Osteocyte (in vitro differentiated cells): ENCODE measurements at places on chromosomes 7 and 10.

- DNase-seq = no peak
These were observed 18.8 kb downstream of the DNAJC9 start for GRCh38 chr10:73228247-73228646.

GRCh38 chr7:44505595-44505994, 15.1 kb upstream of the NUDCD3 start:
- DNase-seq = no peak

DNA sequence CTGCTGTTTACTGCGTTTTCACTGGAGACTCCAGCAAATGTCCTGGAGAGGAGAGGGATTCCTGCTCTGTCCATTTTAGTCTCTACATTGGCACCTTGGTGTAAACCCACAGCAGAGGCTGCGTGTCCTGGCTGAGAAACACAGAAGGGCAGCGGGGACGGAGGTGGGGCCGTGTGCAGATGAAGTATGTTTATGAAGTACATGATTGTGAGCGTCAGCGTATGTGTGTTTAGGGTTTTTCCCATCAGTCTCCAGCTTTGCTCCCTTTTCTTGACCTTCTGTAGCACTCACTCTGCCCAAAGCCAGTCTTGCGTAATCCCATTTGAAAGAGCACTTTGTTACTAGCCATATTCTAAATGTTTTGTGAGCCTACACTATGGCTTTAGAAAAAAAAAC, 750.7 kb upstream of the SORCS1 start:
- DNase-seq = no peak

DNA sequence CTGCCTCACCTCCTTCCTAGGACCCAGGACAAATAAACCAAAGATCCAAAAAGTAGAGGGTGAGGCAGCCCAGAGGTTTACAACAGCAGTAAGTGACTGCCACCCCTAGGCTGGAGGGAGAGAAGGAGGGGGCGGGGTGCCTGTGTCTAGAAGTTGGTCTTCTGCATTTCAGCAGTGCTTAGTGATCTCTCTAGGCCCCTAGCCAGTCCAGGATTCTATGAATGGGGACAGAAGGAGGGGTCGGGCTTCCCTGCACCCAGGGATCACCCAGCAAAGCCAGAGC, 62.8 kb upstream of the KDM7A start:
- DNase-seq = no peak

GRCh38 chr7:45982132-45982531, 61.1 kb upstream of the IGFBP3 start:
- DNase-seq = no peak

GRCh38 chr7:51732951-51733350, 416.3 kb upstream of the COBL start:
- DNase-seq = no peak

DNA sequence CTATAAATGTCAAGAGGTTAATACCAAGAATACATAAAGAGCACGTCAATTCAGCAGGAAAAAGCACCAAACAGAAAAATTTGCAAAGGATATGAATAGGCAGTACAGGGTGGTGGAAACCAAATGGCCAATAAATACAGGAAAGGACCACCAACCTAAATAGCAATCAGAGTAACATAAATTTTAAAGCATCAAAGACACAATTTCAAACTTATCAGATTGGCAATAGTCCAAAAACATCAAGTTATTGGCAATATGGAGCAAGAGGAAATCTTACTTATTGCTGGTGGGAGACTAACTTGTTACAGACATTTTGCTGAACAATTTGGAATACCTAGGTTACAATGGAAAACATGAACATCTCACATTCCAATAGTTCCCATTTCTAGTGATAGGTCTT, 24.1 kb downstream of the SYPL1 start:
- DNase-seq = no peak

GRCh38 chr7:80604436-80604835, 34.0 kb upstream of the CD36 start:
- no peak for DNase-seq

GRCh38 chr10:20986049-20986448, 88.9 kb upstream of the NEBL start:
- no peak for DNase-seq

DNA sequence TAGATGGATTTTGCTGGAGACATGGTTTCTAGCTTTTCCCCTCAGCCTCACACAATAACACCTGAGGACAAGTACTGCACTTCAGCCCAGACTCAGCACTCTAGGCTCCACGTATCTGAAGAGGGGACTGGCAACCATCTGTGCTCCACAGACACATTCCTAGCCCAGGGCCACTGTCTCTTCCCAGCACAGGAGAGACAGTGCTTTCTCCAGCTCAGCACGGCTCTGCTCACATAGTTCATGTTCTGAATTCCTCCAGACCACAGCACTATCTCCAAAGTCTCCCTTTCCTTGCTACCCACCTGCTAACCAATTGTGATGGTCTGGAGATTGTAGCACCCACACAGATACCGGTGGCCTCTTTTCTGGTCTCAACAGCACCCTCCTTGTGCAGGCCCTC, 114.5 kb downstream of the HTR7 start:
- DNase-seq = no peak

GRCh38 chr7:44559485-44559884, 14.2 kb downstream of the DDX56 start:
- no peak for DNase-seq

DNA sequence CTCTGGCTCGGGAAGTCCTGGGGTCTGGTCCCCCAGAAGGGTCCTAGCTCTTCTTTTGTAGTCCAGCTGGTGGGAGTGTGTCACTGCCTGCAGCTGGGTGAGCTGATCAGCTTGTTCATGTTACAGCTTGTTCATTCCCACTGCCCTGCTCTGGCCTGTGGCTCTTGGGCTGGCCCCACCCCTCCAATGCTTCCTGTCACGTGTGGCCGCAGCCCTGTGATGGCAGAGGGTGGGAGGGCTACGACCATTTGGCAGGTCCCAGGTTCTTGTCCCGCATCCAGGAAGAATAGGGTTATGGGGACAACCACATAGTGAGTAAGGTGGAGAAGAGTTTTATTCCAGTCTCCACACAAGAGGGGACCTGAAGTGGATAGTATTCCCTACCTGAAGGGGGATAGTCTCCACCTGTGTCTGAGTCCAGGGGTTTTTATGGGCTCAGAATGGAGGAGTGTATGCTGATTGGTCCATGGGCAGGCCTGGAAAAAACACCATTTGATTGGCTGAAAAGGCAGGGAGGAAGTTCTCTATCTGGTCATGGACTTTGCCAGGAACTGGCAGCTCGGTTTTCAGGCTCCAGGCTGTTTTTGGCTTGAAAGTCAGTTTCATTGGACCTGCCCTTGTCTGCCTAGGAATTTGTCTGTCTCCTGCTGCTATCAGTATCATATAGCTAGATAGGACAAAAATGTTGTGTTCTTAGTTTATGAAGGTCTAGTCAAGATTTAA, 13.1 kb downstream of the SDHAF3 start:
- DNase-seq = no peak

DNA sequence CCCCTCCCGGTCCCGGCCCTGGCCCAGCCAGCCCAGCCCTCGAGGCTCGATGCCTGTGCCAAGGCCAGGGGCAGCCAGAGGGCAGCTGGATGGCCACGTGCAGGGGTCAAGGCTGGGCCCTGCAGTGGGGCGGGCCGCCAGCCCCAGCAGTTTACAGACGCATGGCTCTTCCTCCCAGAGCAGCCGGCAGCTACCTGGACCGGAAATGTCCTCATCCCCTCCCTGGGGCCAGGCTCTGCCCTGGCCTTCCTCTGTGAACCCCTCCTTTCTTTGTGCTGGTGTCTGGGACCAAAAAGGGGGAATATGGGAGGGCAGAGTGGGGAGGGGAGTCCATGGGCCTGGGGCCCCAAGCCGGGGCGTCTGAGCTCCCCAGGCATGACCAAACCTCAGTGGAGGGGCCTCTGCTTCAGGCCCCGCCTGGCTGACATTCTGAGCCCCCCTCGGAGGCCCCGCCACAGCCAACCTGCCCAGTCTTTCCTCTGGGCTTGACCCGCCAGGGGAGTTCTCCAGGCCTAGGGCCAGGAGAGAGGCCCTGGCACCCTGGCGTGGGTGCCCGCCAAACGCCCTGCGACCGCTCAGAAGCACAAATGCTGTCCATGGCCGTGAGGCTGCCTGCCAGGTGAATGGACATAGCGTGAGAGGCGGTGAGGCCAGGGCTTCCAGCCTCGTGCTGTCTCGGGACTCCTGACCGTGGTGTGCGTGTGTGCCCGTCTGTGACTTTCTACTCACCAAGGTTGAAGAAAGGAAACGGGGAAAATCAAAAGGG, 24.7 kb upstream of the AMZ1 start:
- no peak for DNase-seq

- no peak for DNase-seq
These were observed 7.5 kb downstream of the SFXN3 start for GRCh38 chr10:101038484-101038883.

DNA sequence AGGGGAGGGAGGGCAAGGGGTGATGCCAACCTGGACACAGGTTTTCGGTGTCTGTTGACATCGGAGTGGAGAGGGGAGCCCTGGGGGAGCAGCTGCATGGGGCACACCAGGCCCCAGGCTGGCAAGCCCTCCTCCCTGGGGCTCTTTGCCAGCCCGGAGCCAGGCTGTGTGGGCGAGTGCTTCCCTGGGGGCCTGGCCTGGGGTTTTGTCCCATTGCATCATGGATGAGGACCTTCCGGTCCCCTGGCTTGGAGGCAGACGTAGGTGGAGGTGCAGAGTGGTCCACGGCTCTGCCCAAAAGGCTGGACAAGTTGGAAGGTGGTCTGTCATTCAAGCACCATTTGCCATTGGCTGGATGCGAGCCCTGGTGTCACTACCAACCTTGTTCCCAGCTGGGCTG, 34.8 kb downstream of the ZMIZ1 start:
- no peak for DNase-seq

- DNase-seq = no peak
These were observed 3.7 kb downstream of the MEOX2 start for GRCh38 chr7:15682751-15683245.

DNA sequence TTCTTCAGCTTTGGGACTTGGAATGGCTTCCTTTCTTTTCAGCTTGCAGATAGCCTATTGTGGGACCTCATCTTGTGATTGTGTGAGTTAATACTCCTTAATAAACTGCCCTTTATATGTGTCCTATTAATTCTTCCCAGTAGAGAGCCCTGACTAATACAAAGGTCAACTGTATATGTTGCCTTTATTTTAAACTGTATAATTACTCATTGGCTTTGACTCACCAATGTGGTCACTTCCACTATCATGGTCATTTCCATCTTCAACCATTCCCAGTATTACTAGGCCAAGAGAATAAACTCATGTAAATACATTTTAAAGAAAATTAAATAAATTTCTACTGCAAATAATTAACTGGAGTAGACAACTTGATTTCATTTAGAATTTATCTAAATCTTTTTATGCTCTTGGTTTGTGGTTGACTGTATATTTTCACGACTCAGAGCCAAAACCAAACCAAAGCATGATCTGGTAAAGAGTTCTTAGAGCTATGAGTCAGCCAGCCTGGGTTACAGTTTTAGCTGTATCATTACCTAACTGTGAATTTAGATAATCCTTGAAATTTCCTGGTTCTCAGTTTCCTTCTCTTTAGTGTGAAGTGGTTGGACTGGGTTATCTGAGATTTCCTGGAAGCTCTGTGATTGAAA, 188.4 kb downstream of the PPP1R3A start:
- no peak for DNase-seq

- DNase-seq = no peak
These were observed 15.1 kb upstream of the RHOBTB1 start for GRCh38 chr10:60958892-60959601.

- no peak for DNase-seq
These were observed 103.0 kb upstream of the KLF6 start for GRCh38 chr10:3887885-3888476.

- DNase-seq = no peak
These were observed 855 bp upstream of the PALD1 start for GRCh38 chr10:70477661-70478162.

- peak; percentile 88 for DNase-seq
These were observed 10.9 kb downstream of the LIMK1 start for GRCh38 chr7:74094224-74095101.

DNA sequence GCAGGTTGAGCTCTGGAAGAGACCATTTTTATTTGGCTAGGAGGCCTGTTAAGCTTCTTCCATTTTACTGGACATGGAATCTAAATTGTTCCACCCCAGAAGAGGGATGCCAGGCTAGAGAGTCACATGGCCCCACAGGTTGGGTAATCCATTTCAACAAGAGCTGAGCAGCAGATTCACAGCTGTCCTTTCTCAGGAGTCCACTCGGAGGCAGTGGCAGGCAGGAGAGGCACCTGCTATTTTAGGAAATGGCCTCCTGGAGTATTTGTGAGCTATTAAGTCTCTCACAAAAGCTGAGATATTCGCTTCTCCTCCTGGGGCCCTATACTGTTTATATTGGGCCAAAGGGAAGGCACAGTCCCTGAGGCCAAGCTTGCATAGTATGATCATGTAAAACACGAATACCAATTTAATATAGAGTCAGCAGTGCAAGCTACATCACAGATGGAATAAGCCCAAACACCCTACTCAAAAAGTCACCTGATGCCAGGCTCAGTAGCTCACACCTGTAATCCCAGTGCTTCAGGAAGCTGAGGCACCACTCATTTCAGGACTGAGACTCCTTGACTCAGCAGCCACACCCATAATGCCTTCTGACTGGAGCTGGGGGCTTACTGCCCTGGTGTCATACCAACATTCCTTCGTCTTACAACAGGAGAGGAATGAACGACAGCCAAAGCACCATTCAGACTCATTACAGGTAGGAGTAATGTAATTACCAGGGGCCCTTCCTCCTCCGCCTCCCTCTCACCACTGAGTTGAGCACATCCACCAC, 124.1 kb downstream of the LMBR1 start:
- no peak for DNase-seq

DNA sequence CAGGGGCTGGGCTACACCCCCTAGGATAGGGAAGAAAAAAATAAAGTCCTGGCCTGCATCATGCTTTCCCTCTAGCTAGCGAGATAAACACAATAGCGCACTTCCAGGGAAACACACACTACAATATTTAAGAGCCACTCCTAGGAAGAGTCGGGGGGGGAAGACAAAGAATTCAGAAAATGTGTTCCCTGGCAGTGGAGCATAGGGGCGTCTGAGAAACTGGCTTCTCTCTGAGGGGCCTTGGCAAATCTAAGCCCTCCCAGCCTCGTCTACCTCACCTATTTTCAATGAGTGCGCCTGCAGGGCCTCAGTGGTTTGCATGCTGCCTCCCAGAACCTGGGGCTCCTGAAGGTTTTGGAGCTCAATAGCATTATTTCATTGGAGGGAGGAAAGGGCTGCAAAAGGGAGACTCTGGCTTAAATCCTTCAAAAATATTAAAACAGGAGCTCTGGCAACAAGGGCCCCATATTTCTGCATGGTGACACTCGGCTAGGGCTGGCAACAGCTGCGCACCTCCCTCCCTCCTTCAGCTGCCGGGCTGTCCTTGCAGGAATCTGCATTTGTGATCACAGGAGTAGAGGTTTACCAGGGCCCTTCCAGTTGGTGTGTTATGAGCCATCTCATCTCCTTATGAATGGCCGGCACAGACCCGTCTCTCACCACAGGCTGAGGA, 10.8 kb downstream of the ANXA11 start:
- no peak for DNase-seq

DNA sequence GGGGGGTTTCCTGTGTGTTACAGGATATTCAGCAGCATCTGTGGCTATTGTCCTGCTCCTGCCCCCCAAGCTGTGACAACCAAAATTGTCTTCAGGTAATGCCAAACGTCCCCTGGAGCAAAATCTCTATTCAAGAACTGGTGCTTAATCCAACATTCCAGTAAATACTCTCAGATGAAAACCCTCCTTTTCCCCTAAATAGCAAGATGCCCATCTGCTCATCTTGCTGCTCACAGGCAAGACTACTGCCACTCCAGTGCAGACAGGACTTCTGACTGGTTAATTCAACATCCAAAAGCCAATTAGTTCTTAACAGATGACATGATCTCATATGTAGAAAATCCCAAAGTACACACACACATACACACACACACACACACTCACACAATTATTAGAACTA, 20.5 kb upstream of the JAZF1 start:
- no peak for DNase-seq

GRCh38 chr10:131674130-131674529, 226.7 kb upstream of the PPP2R2D start:
- no peak for DNase-seq
